NCI-H1105 (cell line): ENCODE measurements at places on chromosomes 7 and 10.
A peak's percentile ranks its signal among the peaks of the same experiment; 100 is the strongest.

DNA sequence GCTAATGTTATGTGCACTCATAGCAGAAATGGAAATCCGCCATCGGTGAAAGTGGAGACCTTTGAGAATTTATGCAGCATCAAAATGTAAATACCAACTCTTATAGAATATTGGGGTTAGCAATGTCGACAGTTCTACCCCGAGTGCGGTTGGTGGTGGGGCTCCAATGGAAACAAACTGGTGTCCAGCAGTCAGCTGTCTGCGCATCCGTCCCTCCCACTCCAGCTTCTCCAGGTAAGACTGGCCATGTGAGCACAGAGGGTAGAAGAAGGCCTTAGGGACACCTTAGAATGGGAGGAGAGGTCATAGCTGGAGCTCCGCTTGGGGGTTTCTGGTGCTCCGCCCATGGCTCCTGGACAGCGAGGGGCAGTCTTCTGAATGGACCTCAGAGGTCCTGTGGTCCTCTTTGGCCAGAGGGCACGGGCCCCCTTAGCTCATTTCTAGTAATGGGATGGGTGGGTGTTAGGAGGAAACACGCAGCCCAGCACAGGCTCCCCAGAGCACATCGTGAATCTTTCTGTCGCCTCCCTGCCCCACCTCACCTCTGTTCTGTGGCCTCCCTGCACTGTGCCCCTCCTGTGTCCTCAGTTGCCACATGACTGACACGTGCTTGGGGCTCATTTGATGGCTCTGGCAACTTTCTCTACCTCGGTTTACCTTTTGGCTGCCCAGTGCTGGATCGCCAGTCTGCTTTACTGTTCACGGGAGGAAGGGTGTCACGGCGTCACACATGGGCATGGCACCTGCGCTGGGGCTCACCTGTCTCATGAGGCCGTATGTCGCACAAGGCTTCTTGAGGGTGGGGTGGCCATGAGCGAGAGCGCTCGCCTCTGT is 50.0 kb downstream of the MGMT start:
- DNase-seq, result no peak

GRCh38 chr7:101602484-101603241 is 26.4 kb downstream of the MYL10 start:
- peak; percentile 63 for DNase-seq

DNA sequence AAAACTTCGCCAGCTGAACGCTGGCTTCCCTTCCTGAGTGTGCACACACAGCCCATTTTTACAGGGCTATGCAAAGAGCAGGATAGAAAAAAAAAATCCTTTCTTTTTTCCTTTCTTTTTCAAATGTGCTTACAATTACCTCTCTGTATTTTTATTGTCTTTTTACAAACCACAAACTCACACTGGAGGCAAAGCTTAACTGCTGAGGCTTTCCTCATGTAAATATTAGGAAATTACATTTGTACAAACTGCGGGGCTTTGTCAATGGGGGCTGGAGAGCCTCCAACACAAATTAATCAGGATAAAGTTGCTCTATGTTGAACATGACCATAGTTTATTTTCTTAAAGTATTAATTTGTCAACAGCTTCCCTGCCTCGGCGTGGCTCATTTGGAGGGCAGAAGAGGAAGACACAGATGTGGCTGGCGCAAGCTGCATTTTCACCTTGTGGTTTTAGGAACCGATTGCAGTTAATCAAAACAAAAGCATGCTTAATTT is 411.7 kb upstream of the MKI67 start:
- peak; percentile 24 for DNase-seq

- DNase-seq, result no peak
Measured at GRCh38 chr7:84283798-84284197, 89.2 kb upstream of the SEMA3A start.

GRCh38 chr7:158453663-158454062 is 134.0 kb downstream of the PTPRN2 start:
- no peak for DNase-seq

- DNase-seq, result no peak
Measured at GRCh38 chr7:141342621-141343408, 208.4 kb upstream of the AGK start.

GRCh38 chr7:36262309-36263094 is 109.4 kb downstream of the EEPD1 start:
- DNase-seq, result no peak

GRCh38 chr7:2477447-2478398 is 1.5 kb upstream of the GRIFIN start:
- no peak for DNase-seq

DNA sequence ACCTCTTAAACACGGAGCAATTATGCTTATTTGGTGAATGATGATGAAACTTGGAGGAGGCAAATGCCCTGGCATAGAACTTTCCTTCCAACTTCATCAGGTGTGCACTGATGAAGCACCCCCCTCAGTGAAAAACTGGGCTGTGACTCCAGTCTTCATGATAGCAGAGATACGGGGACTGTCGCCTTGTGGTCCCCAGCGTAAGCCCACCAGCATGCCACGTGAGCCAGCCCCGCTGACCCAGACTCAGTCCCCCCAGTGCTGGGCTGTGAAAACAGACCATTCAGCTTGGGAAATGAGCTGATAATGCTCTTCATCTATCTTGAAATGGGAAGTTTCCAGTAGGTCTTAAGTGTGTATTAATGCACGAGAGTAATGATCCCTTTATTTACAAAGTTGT is 177.0 kb downstream of the SNX10 start:
- DNase-seq, result no peak

DNA sequence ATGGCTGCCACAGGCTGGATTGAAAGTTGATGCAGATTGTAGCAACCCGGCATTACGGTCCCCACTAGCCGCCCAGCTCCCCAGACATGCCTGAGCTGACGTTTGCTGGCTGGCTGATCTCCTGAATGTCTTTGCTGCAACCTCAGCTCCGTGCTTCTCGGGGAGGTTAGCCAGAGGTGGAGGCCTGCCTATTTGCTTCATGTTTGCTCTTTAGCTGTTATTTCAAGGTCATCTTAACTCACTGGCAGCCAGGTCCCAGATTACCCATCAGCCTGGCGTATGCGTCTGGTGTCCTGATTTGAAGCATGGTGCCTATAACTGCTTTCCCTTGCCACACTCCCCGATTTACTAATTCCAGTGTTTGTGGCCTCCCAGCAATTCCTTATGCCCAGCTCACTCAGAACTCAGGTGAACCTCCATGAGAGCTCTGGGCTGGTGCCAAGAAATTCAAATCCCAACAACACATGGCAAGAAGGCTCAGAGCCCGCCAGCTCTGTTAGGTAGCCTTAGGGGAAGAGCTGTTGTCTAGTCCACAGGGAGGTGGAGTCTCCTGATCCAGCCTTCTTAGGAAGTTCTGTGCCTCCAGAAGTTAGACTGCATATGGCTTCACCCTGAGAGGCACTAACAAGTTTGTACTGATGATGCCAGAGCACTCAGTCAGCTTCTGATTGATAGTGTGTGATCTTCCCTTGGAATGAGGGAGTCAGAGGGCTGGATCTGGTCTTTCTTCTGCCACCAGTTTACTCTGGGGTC is 69.7 kb upstream of the EXOC4 start:
- no peak for DNase-seq

DNA sequence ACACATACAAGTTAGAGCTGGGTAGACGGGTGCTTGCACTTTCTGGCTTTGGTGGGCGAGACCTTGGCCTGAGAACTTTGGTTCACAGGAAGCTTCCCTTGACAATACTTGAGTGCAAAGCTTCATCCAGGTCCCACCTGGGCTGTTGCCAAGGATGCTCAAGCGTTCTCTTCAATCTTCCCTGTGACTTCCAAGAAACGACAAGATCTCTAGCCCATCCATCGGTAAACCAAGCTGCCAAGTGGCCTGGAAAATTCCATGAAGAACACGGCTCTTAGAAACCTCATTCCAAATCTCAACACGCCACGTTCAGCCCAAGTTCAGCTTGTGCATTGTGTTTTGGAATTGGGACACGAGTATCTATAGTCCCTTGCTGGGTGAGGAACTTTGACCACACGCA is 84.7 kb downstream of the CHST15 start:
- no peak for DNase-seq

DNA sequence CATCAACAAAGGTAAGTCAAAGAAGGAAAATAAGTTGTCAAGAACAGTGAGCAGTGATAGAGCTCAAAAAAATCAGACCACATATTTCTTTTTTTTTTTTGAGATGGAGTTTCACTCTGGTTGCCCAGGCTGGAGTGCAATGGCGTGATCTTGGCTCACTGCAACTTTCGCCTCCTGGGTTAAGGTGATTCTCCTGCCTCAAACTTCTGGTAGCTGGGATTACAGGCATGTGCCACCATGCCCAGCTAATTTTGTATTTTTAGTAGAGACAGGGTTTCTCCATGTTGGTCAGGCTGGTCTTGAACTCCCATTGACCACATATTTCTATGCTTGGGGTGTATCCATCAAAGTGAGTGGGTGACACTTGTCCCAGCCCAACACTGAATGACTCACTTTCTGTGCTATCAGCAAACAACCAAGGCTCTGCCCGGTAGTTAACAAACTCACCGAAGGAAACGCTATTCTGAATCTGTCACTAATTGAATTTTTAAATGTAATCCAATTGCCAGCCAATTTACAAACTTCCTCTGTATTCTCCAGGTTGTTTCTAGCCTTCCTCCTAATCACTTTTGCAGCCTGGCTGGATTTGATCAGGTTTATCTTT is 19.6 kb upstream of the SMNDC1 start:
- no peak for DNase-seq

- DNase-seq, result no peak
Measured at GRCh38 chr7:92720604-92721350, 115.6 kb downstream of the CDK6 start.

- no peak for DNase-seq
Measured at GRCh38 chr7:140685407-140686087, 11.0 kb upstream of the NDUFB2 start.

DNA sequence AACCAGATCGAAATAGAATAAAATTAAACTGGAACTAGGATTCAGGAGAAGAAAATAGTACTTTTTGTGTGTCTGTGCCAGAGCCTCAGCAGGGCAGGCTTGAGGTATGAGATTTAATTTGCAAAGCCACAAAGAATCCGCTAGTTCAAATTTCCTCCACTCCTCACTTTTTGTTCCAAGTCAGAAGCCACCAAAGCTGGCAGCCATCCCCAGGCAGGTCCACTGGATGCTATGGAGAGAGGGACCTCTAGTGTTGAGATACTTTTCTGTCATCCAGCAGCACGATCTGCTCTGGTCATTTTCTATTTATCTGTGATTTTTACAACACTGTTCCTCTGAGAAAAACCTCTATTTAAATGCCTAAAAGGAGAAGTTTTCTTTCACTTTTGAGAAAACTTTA is 147.9 kb upstream of the FRMD4A start:
- DNase-seq, result peak; percentile 14

- DNase-seq, result no peak
Measured at GRCh38 chr7:106767078-106767477, 98.0 kb upstream of the PIK3CG start.

GRCh38 chr10:74587109-74587854 is 239.1 kb upstream of the KAT6B start:
- DNase-seq, result no peak

- DNase-seq, result no peak
Measured at GRCh38 chr10:78928330-78928729, 140.4 kb upstream of the ZMIZ1 start.

DNA sequence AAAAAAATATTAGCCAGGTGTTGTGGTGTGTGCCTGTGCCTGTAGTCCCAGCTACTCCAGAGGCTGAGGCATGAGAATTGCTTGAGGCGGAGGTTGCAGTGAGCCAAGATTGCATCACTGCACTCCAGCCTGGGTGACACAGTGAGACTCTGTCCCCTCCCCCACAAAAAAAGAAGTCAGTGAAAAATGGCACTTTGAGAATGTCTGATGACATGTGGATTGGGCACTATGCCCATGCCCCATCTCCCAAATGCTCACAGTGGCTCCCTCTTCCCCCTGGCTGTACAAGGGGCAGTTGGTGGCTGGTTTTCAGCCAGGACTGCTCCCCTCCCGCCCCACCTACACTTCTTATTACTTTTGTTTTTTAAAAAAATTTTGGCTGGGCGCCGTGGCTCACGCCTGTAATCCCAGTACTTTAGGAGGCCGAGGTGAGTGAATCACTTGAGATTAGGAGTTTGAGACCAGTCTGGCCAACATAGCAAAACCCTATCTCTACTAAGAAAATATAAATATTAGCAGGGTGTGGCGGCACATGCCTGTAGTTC is 26.1 kb downstream of the IL15RA start:
- DNase-seq, result no peak

GRCh38 chr10:96395931-96396877 is 37.4 kb upstream of the OPALIN start:
- peak; percentile 8 for DNase-seq

GRCh38 chr10:73983096-73984047 is 14.5 kb upstream of the VCL start:
- DNase-seq, result no peak

GRCh38 chr10:25061125-25061524 is 44.7 kb downstream of the THNSL1 start:
- DNase-seq, result no peak

- no peak for DNase-seq
Measured at GRCh38 chr7:38411404-38411803, 138.0 kb upstream of the TARP start.

DNA sequence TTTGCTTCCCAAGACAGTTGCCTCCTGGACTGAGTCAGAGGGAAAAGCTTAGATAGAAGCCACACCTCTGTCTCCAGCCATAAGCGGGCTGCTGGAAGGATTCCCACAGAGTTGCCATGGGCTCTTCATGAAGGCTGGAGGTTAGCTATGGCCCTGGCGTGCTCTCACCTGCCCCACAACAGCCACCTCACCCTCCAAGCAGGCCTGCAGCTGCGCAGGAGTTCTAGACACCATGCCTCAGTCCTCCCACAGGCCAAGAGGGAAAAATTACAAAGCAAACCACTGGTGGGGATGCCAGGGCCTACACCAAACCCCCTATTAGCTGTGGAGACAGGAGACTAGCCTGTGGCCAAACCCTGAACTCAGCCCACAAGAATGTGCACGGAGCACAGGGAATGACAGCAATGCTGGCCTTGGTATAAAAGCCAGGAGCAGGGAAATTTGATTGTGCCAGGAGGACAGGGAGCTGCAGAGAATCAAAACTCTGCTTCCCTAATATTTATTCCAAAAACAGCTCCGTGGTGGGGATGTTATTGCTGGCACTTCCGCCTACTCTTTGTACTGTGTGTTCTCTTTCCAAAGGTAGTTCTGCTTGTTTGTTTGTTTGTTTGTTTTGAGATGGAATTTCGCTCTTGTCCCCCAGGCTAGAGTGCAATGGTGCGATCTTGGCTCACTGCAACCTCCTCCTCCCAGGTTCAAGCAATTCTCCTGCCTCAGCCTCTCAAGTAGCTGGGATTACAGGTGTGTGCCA is 60.3 kb upstream of the STK17A start:
- no peak for DNase-seq

DNA sequence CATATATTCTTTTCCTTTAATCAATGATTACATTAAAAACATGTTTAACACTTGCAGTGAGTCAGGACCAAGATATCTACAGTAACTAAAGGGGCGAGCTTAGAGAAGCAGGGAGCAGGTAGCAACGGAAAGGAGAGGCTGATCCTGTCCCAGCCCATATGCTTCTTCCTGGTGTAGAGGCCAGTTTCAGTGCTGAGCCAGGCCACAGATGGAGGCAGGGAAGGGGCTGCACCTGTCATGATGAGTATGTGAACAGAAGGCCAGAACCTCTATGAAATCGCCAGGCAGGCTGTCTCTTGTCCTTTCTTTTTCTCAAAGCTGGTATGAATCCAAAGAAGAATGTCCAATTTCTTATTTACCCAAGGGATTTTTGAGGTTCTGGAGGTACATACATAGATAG is 16.3 kb downstream of the REEP3 start:
- no peak for DNase-seq
